NCI-H82 (cell line): ENCODE measurements at places on chromosomes 1 and 21.

- no peak for DNase-seq
Measured at GRCh38 chr1:16088996-16089395, 15.5 kb upstream of the FAM131C start.

- DNase-seq: no peak
Measured at GRCh38 chr21:25342816-25343215, 264.5 kb downstream of the MRPL39 start.

- no peak for DNase-seq
Measured at GRCh38 chr1:27325286-27325685, 3.3 kb downstream of the TMEM222 start.

- DNase-seq: no peak
Measured at GRCh38 chr1:65196926-65197325, 48.9 kb downstream of the AK4 start.

- no peak for DNase-seq
Measured at GRCh38 chr1:109370712-109371340, 26.9 kb downstream of the SORT1 start.

DNA sequence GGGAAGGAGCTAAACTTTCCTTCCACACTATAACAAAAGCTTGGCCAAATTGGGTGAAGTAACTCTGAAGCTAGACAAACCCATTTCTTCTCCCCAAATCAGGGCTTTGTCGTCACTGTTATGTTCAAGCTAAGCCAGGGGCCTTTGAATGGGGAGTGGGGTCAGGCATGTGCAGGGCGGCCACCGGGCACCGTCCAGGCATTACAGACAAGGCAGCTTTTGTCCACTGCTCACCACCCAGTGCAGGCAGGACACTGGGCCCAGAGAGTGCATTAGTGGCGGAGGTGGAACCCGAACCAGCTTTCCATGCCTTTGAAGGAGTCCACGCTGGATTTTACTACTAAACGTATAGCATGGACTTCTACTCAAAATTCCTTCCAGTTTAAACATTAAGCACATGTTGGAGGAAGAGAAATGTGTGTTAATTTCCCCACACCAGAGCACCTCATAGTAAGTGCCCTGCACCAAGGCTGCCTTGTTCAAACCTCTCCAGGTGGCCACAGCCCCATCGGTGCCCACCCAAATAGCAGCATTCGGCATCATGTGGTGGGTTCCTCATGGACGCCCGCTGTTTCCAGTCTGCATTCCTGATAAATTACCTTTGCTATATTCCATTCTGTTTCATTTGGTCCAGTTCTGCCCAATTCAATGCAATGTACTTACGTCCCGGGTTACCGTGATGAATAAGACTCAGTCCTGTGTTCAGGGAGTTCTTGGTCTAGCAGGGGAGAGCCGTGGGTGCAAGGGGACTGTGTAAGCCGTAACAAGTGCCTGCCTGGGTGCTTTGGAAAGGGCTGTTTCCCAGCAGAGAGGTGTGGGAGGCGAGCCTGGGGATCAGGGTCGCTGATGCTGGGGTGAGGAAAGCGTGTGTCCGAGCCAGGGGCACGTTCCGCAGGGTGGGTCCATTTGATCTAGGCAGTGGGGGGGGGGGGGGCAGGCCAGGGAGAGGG, 1.6 kb downstream of the UBASH3A start:
- no peak for DNase-seq

DNA sequence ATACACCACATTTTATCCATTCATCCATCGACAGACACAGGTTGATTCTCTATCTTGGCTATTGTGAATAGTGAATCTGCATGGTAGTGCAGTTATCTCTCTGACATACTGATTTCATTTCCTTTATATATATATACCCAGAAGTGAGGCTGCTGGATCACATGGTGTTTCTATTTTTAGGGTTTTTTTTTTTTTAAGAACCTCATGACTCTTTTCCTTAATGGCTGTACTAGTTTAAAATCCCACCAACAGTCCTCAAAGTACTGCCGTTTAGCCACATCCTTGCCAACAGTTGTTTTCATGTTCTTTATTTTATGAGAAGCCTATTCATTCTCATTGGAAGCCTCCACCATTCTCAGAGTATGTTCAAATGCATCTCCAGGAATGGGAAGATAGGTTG, 258.7 kb upstream of the SNX7 start:
- no peak for DNase-seq
